ENCODE measurements at places on chromosomes 6 and 20. TPM values are rescaled to one million over a fixed set of nuclear protein-coding genes. Genes with fewer than 3 reads are reported as not detected.

BMP2 gene
- total RNA-seq = 11.4 TPM

DNA sequence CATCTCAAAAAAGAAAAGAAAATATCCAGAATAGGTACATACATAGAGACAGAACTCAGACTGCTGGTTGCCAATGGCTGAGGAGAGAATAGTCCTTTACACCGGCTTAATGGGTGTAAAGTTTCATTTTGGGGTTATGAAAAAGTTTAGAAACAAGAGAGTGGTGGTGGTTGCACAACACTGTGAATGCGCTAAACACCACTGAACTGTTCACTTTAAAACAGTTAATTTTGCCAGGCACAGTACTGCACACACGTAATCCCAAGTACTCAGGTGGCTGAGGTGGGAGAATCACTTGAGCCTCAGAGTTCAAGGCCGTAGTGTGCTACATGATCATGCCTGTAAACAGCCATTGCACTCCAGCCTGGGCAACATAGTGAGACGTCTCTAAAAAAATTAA lies 7.6 kb downstream of the ILRUN start:
- no peak for DNase-seq

DNA sequence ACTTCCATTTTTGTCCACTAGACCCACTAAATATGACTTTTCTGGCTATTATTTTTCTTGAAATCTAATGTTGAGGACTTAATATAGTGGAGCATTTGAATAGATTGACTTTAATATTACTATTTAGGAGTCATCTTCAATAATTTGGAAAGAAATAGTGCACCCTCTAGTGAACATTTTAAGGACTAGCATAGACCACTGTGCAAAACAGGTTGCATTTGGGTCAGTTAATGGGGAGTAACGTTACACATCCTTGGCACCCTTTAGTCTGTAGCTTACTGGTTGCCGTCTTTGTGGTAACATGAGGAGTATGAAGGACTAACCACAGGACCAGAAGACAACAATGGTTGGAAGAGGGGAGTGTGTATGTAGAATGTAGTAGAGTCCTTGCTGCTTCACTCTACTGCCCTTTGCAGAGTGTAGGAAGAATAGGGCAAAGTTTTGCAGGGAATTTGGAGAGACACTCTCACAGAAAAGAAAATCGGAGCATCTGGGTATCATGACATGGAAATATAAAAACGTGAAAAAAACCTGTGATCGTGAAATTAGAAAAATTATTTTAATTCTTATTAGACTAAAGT lies 25.2 kb downstream of the RFPL4B start:
- DNase-seq = no peak

DNA sequence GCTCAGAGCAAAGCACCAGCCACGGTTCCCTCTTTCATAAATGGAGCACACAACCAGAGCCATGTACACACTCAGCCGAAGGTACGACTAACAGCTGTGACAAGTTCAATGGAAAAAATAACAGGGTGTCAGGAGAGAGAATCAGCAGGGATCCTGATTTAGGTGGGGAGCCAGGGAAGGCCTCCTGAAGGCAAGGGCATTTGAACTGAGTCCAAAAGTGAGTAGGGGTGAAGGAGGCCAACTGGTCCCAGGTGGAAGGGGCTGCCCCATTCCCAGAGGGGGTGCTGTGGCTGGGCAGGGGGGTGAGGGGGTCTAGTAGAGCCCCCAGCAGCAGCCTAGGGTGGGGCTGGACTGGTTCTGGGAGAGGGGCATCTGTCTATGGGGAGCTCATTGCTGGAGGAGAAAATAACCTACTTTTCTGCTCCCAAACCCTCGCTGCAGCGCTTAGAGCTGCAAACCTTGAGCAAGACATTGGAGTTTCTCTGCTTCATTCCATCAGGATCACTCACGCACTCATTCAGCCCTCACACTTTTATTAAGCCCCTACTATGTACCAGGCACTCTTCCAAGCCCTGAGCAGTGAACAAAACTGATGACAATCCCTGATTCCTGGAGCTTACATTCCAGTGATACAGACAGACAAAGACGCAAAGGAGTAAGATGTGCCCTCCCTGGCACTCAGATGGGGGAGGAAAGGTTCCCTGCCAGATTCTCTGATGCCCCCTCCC lies 113.5 kb downstream of the TOX2 start:
- DNase-seq = no peak

C20orf96 gene
- total RNA-seq = 6.3 TPM

DNA sequence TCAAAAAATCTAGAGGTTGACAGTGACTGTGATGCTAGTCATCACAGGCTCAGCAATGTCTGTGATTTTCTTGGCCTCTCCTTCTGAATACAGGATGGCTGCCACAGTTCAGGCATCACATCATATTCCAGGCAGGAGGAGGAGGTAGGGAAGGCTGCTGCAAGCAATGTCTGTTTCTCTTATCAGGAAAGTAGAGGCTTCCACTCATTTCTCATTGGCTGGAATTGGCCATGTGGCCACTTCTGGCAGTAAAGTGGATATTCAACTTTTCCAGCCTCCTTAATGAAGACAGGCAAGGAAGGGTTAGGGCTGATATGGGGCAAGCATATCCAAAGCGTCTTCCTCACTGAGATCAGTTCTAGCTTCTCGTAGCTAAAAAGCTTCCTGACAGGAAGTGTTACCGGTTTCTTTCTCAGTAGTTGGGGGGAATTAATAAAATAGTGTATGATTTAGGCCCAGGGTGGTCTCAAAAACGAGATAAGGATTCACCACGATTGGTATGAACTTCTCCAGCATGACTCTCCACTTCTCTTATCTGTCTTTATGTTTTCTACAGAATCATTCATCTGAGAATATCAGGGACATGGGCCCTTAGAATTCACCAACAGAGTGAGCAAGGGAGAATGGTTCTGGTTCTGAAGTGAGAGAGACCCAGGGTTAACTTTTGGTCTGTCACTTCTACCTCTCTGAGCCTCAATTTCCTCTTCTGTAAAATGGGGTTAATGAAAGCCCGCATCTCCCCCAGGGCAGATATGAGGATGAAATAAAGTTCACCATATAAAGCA lies 32.7 kb upstream of the PSMF1 start:
- DNase-seq = no peak

DNA sequence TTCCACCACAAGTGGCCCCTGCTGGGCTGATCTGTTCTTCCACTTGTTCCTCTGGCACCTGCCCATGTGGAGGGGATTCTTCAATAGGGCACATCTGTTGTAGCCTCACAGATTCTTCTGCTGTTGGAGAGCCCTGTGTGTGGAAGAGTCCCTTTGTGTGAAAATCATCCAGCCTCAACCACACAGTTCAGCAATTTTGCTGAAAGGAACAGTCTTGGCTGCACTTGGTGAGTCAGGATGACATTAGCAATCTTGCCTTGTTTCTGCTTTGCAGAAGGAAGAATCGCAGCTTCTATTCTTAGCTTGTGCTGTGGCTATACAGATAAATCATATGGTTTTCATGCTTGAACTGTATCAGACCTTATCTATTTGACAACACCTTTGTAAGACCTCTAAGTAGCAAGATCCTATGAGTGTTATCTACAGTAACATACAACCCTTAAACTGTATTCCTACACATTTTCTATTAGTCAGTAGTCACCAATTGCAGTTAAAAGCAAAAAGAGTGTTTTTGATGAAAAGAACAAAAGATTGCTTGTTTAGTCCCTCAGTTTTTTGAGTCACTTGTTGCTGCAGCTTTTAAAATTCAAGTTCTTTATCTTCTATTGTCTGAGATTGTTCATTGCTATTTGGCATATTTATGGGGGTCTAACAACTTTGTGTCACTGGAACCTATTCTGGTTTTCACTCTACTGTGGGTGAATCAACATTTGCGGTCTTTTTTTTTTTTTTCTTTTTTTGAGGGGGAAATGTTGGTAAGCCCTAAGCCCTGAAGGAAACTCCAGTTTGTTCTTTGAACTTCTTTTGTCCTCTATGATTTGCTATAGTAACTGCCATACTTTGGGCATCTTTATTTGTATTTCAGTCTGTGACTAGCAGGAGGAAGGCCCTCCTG lies 231.6 kb downstream of the TFAP2B start:
- no peak for DNase-seq

DNA sequence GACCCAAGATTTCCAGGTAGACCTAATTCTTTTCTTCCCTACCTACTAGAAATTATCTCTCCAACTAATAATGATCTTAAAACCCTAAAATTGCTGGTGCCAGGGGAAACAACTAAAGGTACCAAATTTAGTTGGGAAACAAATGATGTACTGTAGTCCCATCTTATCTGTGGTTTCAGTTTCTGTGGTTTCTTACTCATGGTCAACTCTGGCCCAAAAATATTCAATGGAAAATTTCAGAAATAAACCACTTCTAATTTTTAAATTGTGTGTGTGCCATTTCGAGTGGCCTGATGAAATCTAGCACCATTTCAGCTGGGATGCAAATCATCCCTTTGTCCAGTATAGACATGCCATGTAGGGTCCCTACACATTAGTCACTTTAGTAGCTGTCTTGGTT lies 475.2 kb upstream of the EPHA7 start:
- DNase-seq = no peak

DNA sequence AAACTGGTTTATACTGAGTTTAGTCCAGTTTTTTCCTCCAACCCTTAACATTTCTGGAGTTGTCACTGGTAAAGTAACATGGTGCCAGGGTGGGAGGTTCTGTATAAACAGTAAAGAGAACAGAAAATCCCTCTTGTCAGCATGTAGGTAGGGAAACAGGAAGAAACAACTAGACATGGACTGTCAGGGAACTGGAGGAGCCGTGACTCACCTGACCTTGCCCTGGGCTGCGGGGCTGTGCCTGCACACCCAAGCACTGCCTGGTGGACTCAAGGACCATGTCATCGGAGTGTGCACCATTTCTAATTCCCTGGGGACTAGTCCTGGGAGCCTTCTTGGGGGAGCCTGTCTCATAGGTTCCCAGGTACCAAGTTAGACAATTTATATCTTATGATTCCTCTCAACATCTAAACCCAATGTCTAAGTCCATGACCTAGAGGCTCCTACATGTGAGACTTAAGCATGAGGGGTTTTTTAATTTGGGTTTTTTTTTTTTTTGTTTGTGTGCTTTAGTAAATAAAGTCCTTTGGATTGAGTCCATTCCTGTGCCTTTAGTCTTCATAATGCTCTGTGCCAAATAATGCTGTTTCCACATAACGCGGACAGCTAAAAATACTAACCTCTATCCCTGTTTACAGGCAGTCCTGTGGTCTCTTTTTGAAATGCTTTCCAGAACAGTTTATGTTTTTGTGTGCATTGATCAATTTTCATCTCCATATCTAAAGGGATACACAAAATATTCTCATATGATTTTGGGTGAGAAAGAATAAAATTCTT lies 136.9 kb upstream of the SUPT3H start:
- DNase-seq = no peak

DNA sequence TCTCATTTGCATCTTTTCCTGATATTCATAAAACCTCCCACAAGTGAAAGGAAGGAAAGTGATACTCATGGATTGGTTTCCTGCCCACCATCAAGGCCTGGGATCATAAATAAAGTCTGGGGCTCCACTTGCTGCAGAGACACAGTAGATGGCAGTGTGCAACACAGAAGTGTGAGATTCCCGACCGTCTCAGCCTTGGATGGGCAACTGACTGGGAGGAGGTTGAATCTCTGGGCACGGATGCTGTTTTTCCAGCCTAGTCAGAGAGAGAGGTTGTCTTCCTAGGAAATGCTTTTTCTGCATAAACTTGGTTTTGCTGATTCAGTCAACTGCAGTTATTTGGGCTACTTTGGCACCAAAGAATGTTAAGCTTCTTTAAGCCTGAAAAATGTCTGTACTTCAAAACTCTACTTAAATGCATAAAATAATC lies 9.9 kb upstream of the RFPL4B start:
- DNase-seq = peak; percentile 31

DNA sequence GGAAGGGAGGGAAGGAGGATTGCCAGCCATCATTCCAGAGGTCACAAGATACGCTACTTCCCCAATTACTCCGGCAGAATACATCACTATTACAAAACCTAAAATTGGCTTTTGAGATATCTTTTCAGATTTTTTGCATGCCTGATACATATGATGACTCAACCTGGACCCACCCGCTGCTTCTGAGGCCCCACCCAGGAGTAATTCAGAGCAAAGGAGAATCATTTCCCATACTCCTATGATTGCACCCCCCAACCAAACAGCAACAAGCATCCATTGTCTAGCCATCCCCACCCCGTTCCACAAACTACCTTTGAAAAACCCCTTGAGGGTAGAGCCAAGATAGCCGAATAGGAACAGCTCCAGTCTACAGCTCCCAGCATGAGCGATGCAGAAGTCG lies 163.5 kb upstream of the GJE1 start:
- no peak for DNase-seq

SLC17A9 gene
- 0.36 TPM for total RNA-seq

- DNase-seq = no peak
Measured at GRCh38 chr6:16648003-16648402, 113.3 kb downstream of the ATXN1 start.

KHDC1L gene
- not detected for total RNA-seq

GRCh38 chr6:47465117-47465516 lies 12.5 kb upstream of the CD2AP start:
- no peak for DNase-seq

CLPSL2 gene
- total RNA-seq = not detected

GRCh38 chr6:134512981-134513391 lies 195.1 kb upstream of the SGK1 start:
- DNase-seq = no peak

All from cerebellum (tissue), 4 donors.